CD4-positive, alpha-beta T cell treated with Interleukin-2 at 100 ng/mL for 4 hours (primary cell): ENCODE measurements at places on chromosomes 7 and 10.
A peak's percentile ranks its signal among the peaks of the same experiment; 100 is the strongest.

- DNase-seq: no peak
Measured at GRCh38 chr7:82443036-82443546, 486 bp downstream of the CACNA2D1 start.

- no peak for DNase-seq
Measured at GRCh38 chr10:1498746-1499358, 238.5 kb downstream of the ADARB2 start.

DNA sequence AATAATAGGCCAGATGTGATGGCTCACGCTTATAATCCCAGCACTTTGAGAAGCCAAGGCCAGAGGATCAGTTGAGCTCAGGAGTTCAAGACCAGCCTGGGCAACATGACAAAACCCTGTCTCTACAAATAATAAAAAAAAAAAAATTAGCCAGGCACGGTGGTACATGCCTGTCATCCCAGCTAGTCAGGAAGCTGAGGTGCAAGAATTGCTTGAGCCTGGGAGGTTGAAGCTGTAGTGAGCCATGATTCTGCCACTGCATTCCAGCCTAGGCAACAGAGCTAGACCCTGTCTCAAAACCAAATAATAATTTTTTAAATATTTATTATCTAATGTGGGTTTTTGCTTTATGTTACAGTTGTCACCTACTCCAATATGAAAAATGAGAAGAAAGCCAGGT lies 178.9 kb downstream of the ADK start:
- no peak for DNase-seq

DNA sequence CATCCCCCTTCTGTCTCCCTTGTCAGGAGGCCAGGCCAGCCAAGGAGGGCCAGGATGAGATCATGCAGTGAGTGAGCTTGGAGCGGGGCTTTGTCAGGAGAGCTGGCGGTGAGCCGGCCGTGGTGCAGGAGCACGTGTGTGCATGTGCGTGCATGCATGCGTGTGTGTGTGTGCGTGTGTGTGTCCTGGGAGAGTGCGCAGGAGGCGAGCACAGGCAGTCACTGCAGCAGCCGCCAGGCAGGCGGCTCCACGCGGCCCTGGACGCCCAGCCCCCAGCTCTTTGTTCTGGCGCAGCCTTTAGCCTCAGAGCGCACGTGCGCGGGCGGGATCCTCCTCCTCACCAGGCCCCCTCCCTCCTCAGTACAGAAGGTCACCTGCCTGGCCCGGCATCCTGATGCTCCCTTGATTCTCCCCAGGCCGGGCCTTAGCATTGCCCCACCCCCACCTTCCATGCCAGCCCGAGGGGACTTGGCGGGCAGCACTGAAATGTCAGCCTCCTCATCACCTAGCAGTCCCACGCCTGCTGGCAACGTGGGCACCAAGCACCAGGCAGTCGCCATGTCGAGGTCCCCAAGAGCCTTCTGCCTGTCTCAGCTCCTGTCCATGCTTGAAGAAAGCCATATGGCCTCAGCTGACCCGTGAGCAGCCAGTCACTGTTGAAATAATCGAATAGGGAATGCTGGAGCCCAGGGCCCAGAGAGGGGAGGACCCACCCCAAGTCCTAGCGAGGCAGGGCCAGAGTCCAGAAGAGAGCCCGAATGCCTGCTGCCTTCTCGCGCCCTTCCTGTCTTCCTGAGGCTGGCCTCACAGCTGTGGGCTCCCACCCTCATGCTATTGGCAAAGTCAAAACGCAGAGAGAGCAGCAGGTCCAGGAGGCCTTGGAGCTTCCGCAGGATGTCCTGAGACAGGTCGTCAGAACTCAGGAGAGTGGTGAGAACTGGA lies 125.9 kb upstream of the PPIF start:
- DNase-seq: no peak

GRCh38 chr10:33227489-33227888 lies 107.0 kb downstream of the NRP1 start:
- DNase-seq: no peak

- no peak for DNase-seq
Measured at GRCh38 chr10:71339796-71340589, 20.9 kb downstream of the SLC29A3 start.

DNA sequence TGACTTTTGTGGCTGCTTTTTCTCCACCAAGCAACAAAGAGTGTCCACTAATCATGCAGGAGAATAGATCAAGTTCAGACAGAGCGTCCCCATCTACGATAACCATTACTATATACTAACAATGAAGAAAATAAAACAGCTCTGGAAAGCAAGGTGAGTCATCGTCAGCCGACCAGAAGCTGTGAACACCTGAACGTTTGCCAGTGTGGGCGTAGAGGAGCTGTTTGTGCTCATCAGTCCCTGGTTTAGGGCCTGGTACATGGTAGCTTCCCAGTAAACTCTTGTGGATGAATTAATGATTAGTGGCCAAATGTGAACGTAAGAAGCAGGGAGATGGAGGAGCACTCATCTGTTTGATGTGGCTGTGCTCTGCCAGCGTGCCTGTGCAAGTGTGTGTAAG lies 180.7 kb downstream of the EVX1 start:
- no peak for DNase-seq

- DNase-seq: no peak
Measured at GRCh38 chr7:37665352-37666022, 18.1 kb upstream of the GPR141 start.

DNA sequence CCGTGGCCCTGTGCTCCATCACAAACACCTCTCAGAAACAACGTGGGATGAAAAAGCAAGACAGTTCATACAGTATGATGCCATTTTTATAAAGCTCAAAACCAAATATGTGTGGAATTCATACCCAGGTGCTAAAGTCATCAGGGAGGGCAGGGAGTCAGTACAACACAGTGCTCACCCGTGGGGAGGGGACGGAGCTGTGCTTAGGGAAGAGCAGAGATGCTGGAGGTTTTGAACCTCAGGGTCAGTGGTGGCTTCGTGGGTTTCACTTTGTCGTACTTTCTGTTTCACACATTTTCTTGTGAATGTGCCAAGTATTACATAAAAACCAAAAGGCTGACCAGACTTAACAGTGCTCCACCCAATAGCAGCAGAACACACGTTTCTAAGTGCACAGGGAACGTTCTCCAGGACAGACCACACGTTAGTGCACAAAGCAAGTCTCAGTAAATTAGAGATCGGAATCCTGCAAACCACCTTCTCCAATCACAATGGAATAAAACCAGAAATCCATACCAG lies 21.2 kb downstream of the ZMIZ2 start:
- DNase-seq: peak; percentile 40

- no peak for DNase-seq
Measured at GRCh38 chr10:124197371-124198124, 104.2 kb upstream of the CHST15 start.

DNA sequence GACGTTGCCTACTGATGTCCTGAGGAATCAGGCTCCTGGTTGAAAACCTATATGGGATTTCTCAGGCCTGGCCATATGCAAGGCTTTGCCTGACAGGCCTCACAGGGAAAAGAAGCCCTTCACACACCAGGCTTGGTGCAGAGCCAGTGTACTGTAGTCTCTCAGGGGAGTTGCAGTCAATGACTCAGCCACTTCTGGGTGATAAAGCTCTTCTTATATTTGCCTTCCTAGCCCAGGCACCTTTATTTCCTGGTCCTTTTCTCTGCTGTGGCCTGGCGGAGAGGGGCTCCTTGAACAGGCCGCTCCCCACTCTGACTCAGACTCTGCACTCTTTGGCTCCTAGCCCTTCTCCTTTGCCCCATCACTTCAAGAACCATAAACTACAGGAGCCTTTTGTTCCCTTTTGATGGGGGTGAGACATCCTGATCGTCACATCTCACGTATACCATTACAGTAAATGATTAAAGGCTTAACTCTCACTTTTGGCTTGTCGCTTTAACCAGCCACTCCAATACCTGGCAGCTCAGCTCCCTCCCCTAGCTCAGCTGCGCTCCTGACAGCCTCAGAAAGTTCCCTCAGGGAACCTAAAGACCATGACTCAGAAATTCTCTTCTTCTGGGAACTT lies 33.5 kb downstream of the DPY19L1 start:
- no peak for DNase-seq

- DNase-seq: no peak
Measured at GRCh38 chr10:104262055-104262454, 6.9 kb upstream of the GSTO2 start.

- no peak for DNase-seq
Measured at GRCh38 chr10:110762109-110762848, 109.4 kb upstream of the PDCD4 start.

GRCh38 chr7:33040803-33041516 lies 21.6 kb downstream of the NT5C3A start:
- DNase-seq: peak; percentile 82

GRCh38 chr7:114062810-114063209 lies 144.0 kb upstream of the PPP1R3A start:
- no peak for DNase-seq

GRCh38 chr10:65394502-65395297 lies 1531.1 kb upstream of the LRRTM3 start:
- DNase-seq: no peak

DNA sequence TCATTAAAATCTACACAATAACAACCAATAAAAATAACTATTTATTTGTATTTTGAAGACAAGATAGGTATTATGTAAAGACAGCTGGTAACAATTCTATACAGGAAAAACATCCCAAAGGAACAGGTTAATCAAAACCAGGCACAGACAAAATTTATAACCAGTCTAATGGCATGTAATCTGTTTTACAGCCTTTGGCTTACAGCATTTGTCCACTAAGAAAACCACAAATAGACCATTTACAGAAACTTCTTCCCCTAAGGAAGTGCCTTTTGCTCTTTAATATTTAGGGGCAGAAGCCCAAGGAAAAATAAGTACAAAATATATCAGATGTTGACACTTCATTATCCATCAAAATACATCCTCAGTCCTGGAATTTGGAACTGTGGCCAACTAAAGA lies 65.0 kb downstream of the SVIL start:
- no peak for DNase-seq
